Tibial artery (tissue), 4 donors: ENCODE measurements at places on chromosomes 5 and 9.

- no peak for DNase-seq
Measured at GRCh38 chr9:131481441-131482342, 21.0 kb upstream of the POMT1 start.

DNA sequence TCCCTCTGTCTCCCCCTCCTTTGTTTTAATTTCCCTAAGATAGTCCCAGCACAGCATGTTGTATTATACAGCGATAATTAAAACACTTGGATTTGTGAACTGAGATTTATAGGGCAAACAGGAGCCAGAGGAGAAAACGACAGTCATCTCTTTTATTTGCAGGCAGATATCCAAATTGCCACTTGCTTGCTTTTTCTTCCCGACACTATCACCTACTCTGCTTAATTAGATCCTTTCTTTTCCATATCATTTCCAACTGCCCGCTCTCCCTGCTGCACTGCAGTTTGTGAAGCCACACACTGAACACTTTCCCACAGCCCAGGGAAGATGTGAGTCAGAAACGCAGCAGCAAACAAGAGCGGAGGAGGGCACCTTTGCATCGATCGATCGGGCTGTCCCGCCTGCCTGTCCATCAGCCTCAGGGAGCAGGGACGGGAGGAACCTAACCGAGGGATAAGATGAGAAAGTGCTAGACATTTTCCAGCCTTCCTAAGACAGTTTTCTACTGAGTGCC is 35.8 kb upstream of the SPRY4 start:
- DNase-seq: no peak

DNA sequence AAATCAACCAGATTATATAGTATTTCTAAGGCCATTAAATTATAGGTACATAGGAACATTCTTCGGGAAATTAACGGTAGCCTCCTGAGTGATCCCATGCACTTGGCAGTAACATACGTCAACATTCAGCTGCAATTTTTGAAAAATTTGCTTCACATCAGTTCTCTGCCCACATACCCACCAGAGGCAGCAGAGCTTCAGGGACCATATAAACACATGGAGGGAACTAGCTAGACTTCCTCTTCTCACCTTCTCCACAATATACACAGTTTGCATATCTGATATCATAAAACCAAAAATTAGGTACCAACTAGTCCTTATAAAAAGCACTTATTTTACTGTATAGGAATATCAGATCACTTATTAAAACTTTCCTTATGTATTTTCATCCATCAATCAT is 4.8 kb downstream of the PSIP1 start:
- no peak for DNase-seq

DNA sequence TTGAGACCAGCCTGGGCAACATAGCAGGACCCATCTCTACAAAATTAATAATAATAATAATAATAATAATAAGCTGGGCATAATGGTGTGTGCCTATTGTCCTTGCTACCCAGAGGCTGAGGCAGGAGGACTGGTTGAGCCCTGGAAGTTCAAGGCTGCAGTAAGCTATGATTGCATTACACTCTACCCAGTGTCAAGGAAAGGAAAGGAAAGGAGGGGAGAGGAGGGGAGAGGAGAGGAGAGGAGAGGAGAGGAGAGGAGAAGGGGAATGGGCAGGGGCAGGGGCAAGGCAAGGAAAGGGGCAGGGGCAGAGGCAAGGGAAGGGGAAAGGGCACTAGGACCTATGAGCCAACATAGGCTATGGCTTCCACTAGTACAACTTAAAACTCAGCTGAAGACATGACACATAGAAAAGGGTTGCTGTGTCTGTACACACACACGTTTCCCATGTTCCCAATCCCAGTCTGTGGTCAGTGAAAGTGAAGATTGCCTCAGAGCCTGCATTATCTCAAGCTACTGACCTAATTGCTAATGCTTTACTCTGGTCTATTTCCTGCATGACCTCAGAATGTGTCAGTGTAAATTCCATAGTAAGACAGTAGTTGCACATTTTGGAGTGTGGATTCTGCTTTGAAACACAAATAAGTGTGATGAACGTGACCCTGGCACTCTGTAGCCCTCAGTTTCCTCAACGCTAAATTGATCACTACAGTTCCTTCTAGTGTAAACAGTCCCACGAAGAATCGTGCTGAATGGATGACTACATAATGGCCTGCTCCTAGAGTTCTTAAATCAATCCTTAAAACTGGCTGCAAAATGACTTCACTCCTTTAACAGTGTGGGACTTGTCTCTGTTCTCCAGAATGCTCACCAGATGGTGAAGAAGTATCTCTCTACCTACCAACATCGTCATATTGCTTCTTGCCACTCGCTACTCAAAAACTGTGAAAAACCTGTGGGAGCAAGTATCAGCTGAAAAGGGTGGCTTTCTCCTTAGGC is 497.0 kb downstream of the RAB3C start:
- DNase-seq: no peak

DNA sequence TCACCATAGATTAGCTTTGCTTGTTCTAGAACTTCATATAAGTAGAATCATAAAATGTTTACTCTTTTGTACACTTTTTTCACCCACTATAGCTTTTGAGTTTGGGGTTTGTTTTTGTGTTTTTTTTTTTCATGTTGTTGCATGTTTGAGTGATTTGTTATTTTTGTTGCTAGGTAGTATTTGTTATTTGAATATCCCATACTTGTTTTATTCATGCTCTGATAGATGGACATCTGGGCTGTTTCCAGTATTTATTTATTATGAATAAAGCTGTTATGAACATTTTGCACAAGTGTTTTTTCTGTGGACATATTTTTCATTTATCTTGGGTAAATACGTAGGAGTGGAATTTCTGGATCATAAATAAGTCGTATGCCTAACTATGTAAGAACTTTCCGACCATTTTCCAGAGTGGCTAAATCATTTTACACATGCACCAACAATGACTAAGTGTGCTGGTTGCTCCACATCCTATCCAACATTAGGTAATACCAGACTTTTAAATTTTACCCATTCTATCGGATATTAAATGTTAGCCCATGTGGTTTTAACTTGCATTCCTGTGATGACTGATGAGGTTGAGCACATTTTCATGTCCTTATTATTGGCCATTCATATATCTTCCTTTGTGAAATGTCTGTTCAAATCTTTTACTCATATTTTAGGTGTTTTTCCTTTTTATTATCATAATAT is 69.1 kb upstream of the NR4A3 start:
- DNase-seq: no peak
